ENCODE measurements at places on chromosomes 3 and 15.

DNA sequence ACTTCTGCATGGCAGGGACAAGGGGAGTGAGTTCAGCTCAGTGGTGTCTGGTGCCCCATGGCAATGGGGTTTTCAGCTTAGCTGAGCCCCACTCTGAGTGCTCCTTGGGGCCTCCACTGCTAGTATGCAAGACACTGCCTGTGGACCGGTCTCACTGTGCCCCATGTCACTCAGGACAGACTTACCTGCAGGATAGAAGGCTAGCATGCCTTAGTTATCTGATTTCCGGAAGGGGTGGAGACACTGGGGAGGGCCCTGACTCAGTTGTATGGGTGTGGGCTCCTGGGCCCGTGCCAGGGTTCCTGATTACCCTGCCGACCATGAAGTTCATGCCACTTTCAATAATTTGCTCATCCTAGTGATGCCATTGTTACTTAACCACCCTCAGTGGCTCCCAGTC is 4.3 kb upstream of the SLC6A20 start:
- no peak for DNase-seq

- DNase-seq: no peak
Measured at GRCh38 chr15:68658151-68658550, 79.4 kb downstream of the CORO2B start.

DNA sequence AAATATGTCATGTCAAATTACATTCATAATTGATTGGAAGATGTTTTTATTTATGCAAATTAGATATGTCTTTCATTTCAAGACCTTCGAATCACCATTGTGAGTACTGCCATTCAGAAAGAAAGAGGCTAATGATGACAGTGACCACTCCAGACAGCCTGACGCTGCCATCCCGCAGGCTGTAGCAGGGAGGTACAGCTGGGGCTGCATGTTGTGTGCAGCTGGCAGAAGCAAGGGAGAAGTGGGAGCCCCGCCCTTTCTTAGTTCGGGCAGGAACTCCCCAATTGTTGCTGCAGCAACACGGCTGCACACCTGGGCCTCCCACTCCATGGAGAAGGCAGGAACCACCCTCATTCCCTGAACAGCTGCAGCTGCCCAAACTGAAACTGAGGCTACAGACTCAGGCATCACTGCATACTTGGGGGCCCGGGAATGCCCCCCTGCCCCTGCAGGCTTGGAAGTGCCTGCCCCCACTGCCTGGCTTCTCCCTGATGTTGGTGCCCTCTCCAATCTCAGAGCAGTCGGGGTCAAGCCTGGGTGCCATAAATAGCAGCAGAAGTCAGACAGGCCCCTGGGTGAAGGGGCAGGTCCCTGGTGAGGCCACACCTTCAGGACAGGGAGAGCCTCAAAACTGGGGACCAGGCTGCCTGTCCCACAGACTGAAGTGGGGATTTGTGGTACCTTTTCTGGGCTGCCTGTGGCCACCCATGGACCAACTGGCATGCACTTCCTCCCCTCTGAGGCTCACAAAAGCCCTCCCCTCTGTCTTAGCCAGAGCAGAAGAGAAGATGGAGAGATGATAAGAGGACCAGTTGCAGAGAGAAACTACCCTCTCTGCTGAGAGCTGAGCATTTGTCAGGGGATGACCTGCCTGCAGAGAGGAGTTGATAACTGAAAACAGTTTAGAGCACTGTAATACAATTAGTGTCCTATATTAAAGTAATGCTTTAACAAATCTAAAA is 964.6 kb downstream of the SI start:
- DNase-seq: no peak

GRCh38 chr3:11019116-11019819 is 26.7 kb downstream of the SLC6A1 start:
- DNase-seq: no peak

DNA sequence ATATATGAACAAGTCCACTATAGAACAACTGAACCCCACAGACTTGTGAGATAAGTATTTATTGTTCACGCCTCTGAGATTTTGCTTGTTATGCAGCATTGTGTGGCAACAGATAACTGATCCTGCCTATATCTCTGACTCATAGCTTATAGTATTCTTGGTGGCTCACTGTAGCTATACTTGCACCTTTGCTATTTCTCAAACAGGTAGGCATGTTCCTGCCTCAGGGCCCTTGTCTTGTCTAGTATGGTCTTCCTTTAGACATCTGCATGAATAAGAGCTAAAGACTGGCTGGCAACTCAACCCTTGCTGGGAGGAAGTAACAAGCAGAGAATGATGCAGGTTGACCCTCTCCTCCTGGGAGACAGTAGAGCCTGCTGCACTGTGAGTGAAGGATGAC is 256.1 kb downstream of the CHST2 start:
- no peak for DNase-seq

DNA sequence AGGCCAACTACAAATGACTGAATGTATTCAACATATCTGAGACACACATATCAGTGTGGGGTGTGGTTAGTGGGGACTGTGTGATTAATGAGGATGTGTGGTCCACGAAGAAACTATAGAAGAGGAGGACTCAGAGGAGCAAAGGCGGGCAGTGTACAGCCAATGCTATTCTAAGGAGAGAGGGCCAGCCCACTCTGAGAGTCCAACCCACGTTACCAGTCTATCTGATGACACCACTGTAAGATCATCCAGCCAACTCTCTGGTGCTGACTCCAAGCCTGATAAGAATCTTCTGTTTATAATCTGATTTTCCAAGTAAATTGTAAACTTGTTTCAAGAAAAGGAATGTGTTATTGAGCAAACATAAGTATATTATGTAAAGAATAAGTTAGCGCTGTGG is 47.2 kb downstream of the MCF2L2 start:
- DNase-seq: no peak

DNA sequence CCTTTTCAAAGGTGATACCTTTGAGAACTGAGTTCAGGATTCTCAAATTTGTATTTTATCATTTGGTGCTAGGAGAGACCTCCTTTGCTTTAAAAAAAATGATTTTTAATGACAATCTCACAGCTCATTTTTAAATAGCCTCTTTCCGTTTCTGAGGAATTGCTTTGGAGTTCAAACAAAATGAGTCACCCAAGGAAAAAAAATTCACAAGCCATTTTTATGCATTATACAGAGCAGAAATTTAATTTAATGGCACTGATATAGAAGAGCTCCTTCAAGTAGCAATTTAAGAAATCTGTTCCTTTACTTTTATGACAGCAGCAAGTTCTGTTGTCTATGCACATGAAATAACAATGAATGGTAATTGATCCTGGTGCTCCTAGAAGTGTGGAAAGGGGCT is 337.9 kb upstream of the KCNMB2 start:
- DNase-seq: no peak

DNA sequence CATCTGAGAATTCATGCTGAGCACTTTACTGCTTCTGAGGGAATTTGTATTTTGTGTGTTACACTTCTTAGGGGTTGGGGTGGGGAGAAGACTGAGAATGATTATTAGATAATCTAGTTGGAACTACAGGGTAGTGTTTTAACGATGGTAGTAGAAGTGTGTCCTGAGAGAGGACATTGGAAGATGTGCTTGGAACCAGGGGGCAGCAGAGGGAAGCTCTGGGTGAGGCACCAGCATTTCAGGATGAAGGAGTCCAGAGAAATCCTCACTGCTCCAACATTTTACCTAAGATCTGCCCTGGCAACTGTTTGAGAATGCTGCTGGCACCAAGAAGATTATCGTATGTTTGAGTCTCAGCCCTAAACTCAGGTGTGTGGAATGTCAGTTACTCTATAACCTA is 145.5 kb downstream of the SQOR start:
- no peak for DNase-seq

- no peak for DNase-seq
Measured at GRCh38 chr3:193996221-193996620, 139.7 kb upstream of the HES1 start.

GRCh38 chr3:126061301-126062032 is 22.5 kb downstream of the SLC41A3 start:
- DNase-seq: no peak

DNA sequence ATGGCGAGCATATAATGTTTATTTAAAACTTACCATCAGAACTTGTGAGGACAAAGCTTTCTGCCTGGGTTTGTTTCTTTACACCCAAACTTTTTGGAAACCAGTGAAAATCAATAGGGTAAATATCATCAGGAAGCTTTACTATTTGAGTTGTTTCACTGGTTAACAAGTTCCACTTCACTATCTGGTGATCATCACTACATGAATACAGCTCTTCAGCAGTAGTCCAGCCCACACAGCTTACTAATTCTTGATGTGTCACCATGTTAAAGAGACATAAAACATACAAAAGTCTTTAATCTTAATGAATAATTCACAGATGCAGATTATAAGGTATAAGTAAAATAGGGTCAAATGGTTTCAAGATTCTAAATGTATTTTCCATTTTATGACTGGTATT is 17.6 kb downstream of the IFT80 start:
- DNase-seq: no peak

- no peak for DNase-seq
Measured at GRCh38 chr3:108448593-108448992, 61.8 kb downstream of the MYH15 start.

DNA sequence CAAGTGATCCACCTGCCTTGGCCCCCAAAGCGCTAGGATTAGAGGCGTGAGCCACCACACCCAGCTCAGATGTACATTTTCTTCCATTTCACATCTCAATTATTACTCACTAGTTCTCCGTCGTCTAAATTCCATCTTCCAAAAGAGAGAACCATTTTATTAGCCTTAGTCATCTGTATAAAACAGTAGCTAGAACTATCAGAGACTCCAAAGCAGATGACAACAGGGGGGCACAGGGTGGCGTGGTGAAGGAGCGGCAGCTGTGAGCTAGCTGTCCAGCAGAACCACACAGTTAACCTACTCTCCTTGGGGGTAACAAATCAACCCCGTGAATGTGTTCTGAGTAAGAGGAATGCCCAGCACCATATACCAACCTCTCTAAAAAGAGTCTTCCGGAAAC is 7.1 kb downstream of the SLC25A20 start:
- no peak for DNase-seq

DNA sequence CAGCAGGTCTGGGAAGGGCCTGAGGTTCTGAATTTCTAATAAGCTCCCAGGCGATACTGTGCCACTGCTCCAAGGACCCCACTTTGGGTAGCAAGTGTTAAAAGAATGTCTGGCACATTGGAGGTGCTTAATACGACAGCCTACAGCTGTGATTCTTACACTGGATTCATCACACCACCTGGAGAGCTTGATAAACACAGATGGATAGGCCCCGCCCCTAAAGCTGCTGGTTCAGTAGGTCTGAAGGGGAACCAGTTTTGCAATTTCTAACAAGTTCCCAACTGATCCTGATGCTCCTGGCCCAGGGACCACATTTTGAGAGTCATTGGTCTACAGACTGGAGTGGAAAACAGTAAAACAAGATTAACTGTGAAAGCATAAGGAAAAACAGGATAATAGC is 124.8 kb upstream of the ST8SIA2 start:
- no peak for DNase-seq

DNA sequence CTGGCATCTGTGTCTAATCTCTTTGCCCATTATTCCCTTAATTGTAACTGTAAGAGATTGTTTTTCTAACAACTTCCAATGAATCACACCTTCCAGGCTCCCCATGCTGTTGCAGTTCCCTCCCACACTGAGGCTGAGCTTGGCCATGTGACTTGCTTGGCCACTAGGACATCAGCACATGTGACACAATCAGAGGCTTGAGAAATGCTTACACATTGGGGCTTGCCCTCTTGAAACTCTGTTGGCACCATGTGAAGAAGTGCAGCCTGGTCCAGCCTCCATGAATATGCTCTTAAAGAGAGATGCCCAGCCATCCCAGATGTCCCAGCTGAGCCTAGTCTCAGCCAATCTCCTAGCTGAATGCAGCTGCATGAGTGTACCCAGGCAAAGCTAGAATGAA is 326.8 kb upstream of the SOX2 start:
- DNase-seq: no peak

DNA sequence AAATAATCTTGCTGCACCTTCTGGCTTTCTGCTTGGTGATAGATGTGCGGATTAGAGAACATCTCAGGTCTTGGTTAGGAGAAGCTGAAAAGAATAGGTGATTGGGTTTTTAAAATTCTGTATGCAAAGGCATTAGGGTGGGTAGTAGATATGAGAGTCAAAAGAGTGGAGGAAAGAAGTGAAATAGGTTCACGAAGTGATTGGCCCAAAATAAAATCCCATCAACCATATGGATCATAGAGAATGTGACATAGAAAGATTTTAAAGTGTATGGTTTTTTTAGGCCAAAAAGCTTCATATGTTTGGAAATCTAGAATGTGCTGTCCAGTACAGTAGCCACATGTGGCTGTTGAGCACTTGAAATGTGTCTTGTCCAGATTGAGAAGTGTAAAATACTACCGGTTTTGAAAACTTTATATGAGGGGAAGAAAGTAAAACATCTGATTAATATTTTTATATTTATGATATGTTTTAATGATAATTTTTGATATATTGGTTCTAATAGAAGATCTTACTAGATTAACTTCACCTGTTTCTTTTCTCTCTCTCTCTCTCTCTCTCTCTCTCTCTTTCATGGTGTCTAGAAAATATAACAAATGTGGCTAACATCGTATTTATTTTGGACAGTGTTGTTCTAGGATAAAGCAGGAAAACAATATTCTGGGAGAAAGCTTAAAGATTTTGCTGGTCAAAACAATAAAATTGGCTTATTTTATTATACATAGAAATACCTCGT is 2.9 kb downstream of the MBNL1 start:
- no peak for DNase-seq

DNA sequence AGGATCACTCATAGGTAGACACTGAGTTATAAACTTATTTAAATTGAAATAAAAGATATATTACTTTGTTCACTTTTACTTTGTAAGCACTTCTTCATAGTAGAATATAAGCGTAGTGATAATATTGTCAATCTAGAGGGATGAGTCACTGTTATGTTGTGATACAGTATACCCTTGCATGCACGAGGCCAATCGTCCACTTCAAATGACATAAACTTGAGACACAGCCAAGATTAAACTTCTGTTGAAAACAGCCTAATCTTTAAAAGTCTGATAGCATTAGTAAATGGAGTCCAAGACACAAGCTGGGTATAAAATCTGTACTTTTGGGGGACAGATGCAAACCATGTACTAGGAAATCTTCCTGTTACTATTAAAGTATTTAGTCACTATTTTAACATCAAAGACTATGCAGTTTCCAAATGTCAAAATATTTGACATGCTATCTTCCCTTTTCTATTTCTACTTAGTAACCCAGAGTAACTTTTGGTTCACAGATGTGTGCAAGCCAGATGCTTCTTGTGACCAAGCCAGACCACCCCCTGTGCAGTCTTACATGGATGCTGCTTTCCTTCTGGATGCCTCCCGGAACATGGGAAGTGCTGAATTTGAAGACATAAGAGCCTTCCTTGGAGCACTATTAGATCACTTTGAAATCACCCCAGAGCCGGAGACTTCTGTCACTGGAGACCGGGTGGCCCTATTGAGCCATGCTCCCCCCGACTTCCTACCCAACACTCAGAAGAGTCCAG is 85.3 kb downstream of the PIK3R4 start:
- DNase-seq: no peak

GRCh38 chr3:150168698-150169097 is 198.0 kb upstream of the PFN2 start:
- DNase-seq: no peak

GRCh38 chr15:56933410-56933809 is 15.0 kb downstream of the TCF12 start:
- no peak for DNase-seq

Measured in activated CD8-positive, alpha-beta memory T cell treated with anti-CD3 and anti-CD28 coated beads for 4 hours (primary cell).